HuH-7.5 (cell line): ENCODE measurements at places on chromosomes 7 and 10.

- no peak for DNase-seq
These were observed 65.1 kb downstream of the RGS10 start for GRCh38 chr10:119477444-119477843.

DNA sequence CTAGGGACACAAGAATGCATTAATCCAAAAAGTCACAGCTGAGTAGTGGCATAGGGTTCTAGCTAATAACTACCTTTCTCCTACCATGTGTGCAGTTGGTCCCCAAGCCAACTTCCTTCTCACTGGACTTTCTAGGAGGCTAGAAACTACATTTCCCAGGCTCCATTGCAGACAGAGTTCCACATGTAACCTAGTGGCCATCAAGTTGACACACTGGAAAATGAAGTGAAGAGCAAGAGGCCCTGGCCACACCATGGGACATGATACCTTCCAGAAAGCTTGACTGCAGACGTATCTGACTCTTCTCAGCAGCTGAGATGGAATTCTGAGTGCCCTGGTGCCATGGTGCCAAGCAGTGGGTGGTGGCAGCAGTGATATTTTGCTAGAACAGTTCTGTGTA lies 49.8 kb upstream of the TMEM273 start:
- DNase-seq: no peak

DNA sequence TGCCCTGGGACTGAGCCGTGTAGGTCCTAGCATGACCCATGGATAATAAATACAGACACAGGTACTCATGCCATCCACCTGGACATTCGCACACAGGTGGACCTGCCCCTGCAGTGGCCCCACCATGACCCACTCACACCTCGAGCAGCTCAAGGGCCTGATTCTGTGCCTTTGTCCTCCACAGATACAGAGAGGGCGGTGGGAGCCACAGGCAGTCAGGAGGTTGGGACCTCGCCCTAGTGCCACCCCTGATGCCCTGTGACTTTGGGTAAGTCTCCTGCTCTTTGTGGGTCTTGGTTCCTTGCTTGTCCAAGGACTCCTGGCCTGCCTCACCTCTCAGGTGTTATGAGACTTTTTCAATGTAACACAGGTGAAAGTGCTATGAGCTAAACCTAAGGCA lies 42.9 kb downstream of the C10orf120 start:
- DNase-seq: no peak

DNA sequence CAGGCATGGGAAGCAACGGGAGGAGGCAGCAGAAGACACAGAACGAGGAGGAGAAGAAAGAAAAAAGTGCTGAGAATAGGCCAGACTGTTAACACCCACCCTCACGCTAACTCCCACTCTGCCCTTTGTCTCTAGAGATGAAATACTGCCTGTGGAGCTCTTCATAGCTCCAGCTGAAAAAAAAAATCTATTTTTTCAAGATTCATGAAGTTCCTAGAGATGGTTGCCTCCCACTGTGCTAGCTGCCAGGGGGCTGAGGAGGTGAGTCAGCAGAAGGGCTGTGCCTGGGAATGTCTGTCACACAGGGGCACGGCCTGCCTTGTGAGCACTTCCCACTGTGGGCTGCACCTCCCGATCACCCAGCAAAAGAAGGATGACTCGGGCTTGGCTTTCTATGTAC lies 144.5 kb downstream of the RNF216 start:
- no peak for DNase-seq

DNA sequence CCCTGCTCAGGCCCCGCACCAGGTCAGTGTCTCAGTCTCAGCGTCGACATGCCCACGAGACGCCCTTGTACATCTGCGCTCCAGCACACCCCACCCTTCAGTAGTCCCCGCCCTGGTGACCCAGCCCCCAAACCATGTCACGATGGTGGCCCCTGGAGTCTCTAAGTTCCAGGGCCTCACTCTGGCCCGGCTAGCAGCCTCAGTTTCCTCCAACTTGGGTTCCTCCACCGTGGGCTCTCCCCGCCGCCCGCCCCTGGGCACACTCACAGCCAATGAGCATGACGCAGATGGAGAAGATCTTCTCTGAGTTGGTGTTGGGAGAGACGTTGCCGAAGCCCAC lies 27.0 kb downstream of the KCNH2 start:
- no peak for DNase-seq

GRCh38 chr7:113968713-113969112 lies 49.9 kb upstream of the PPP1R3A start:
- no peak for DNase-seq

- no peak for DNase-seq
These were observed 22.2 kb downstream of the ARHGAP21 start for GRCh38 chr10:24701447-24701846.

DNA sequence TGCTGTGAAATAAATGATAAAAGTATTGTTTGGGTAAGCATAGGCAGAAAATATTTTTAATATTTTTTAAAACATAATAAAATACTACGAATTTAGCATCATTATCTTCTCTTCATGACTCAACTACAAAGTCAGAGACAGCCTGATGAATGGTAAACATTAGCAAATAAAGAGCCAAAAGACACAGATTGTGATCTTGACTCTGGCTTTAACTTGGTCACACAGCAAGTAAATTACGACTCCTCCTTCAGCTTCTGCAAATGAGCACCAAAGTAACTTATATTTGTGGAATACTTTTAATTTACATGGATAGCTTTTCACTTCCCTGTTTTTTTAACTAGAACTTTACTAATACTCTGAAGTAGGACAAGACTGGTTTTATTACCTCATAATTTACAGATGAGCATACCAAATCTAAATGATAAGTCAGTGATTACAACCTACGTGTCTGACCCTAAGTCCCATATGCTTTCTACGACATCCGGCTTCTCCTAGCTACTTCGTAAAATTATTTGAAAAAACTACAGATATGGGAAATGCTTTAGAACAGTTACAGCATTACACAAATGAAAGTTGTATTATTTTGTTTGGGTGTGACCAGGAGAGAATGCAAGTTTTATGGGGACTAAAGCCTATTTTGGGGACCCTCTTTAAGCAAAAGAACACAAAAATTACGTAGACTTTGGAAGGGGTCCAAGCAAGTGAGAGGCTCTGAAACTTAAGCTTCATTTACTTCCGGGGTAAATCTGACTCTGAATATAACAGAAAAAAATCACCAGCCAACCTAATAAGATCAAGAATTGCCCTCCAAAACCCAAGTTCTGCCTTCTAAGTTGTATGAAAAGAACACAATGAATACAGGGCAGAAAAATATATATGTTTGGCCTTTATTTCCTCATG lies 133.8 kb downstream of the CPEB3 start:
- DNase-seq: no peak

- DNase-seq: no peak
These were observed 65.7 kb downstream of the AOAH start for GRCh38 chr7:36658335-36659171.

- no peak for DNase-seq
These were observed 11.1 kb upstream of the ARID5B start for GRCh38 chr10:61890430-61890829.

- no peak for DNase-seq
These were observed 219.5 kb downstream of the CUX1 start for GRCh38 chr7:102036958-102037357.

GRCh38 chr7:71193099-71193810 lies 61.3 kb downstream of the GALNT17 start:
- no peak for DNase-seq

GRCh38 chr7:142771353-142771723 lies 568 bp downstream of the PRSS2 start:
- no peak for DNase-seq

DNA sequence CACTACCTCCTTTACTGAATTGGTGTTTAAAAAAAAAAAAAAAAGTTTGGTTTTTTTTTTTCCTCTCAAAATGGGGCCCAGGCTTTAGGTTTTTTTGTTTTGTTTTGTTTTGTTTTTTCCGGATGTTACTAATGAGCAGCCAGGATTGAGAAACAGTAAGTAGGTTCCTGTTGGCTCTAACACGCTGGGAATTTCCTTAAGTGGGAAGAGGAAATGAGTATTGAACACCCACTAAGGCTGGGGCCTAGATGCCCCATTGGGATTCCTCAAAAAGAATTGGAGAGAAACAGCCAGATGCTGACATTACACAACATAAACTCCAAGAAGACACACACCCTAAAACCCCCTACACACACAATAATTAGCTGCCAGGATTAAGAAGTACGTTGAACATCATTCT lies 102.2 kb upstream of the NANOS1 start:
- DNase-seq: no peak

- no peak for DNase-seq
These were observed 73.7 kb downstream of the DKK1 start for GRCh38 chr10:52387744-52388143.

DNA sequence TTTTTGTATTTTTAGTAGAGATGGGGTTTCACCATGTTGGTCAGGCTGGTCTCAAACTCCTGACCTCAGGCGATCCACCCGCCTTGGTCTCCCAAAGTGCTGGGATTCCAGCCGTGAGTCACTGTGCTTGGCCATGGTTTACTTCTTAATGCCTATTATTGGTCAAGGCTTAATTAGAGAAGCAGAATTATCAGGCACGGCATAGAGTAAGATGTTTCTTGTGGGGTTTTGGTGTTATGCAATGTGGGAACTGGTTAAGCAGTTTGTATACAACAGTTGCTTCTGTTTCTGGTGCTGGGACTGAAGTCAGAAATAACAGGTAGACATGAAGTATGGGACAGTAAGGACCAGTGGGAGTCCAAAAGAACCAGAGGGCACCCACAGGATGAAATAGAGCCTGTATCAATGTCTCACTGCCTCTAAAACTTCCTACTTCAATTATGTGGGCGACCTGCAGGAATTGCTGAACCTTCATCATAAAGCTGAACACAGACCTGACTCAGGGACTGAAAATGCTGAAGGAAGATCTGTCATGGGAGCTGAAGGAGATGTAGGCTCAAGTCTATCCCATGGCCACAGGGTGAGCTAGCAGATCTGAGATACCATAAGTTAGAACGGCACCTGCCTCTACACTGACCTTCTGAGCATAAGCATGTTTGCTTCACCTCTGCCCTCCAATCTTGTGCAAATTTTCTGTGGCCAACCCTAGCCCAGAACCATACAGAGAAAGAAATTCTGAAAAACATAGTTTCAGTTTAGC lies 38.3 kb upstream of the VCL start:
- no peak for DNase-seq

- DNase-seq: no peak
These were observed 14.2 kb upstream of the PDLIM1 start for GRCh38 chr10:95304976-95305375.

- DNase-seq: no peak
These were observed 56.5 kb upstream of the HELLS start for GRCh38 chr10:94489107-94489506.

- DNase-seq: peak; percentile 91
These were observed 1.1 kb downstream of the FIS1 start for GRCh38 chr7:101243646-101244374.

GRCh38 chr10:78729800-78730199 lies 339.0 kb upstream of the ZMIZ1 start:
- no peak for DNase-seq

- no peak for DNase-seq
These were observed 286.4 kb downstream of the PRPF18 start for GRCh38 chr10:13873196-13873595.

- no peak for DNase-seq
These were observed 96.1 kb downstream of the PAXIP1 start for GRCh38 chr7:154906736-154907355.

GRCh38 chr10:116810120-116810500 lies 39.2 kb upstream of the ENO4 start:
- no peak for DNase-seq
